Prostate gland (tissue), 2 donors: ENCODE measurements at places on chromosomes 16 and 17.

- no peak for DNase-seq
These were observed 63.6 kb downstream of the SHISA6 start for GRCh38 chr17:11304568-11304967.

DNA sequence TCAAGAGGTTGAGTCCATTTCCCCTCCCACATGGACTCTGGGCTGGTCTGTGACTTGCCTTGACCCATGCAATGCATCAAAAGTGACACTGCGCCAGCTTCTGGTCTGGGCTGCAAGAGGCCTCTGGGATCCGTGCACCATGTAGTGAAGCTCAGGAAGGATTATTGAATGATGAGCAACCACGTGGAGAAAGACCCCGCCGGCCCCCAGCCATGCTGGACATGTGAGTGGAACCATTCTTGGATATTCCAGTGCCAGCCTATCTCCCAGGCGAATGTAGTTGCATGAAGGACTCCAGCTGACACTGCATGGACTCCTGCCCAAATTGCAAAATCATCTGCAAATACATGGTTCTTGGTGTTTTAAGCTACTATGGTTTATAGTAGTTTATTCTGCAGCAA, 7.6 kb upstream of the ALOX15B start:
- no peak for DNase-seq

DNA sequence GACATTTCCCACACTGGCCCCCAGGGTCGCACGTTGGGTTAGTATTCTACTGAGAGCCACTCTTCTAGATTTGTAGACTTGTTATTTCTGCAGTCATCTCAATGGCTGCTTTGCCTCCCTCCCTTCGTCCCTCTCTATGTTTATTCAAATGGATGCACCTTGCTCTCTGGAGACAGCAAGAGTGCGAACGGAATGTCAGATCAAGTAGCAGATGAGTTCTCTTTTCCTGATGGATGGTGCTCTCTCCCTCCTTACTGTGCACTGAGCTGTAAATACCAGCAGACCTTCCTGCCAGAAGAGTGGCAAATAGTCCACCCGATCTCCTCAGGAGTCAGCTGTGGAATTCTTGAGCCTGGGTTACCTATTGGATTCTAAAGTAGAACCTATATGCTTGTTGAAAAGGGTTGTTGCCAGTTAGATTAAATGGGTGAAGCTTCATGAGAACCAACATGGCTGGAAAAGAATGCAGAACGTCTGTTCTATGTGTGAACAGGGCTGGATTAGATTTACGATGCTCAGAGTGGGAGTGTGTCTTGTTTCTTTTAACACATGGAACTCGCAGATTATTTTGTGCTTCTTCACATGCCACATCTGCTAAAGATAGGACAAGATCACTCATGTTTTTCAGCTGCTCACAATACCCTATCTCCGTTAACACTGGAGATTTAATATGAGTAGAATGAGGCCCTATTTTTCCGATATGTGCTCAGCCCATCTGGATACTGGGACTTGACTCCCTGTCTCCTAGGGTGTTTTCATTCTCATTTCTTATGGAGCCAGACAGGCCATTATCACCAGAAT, 6.1 kb downstream of the GNAO1 start:
- DNase-seq, result no peak

DNA sequence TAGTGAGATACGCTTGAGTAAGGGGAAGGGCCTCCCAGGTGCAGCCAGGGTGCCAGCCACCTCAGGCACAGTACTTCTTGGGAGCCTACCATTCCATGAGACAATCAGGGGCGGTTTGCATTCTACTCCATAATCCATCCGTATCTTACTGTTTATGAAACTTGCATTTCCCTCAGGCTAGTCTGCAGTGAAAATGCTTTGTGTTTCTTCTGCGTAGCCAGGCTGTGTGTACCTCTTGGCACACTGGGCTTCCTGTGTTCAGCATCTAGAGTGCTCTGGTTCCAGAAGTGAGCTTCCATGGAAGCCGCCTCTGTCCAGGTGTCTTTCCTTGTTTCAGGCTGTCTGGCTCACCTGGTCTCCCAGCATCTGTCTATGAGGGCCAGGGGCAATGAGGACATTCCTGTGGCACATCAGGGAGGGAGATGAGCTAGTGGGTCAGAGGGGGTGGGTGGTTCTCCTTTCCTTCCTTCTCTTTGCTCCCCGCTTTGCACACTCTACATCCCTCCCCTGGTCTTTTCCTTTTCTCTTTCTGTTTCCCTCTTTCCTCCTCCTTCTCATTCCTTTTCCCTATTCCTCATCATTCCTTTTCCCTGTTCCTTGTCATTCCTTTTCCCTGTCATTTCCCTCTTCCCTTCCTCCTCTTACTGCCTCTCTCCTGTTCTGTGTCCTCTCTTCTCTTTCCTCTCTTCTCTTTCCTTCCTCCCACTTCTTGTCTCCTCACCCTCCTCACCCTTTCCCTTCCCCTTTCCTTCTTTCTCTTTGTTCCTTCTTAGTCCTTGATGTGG, 386.5 kb downstream of the CPPED1 start:
- DNase-seq, result no peak

DNA sequence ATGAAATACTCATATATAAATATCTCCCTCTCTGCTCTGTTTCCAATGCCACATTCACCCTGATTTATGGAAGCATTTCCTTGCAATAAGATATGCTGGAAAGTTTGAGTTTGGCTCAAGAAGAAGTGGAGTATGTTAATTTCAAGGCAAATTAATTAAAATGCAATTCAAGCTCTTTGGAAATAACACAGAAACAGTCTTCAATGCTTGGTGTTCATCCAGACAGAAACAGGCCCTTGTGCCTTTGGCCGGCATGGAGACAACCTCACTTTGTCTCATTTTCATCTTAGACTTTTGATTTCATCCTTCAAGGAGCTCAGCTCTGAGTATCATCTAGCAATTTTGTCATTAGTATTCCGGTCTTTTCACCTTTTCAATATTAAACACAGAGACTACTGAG, 210.0 kb downstream of the C16orf95 start:
- no peak for DNase-seq
